ENCODE measurements at places on chromosomes 6 and 20.

DNA sequence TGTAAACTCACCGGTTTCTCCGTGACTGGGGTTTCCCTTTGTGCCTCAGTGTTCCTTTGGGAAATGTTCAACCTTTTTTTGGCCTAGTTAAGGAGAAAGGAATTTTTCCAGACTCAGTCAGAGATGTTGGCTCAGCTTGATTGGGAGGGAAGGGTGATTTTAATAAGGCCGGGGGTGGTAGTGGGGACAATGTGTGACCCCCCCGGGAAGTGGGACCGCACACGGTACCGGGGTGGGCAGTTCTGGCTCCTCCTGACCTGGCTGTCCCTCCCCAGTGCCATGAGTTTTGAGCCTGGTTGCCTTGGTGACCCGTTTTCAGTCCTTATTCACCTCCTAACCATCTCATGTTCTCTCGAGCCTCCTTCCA is 132.7 kb downstream of the SNX5 start:
- no peak for DNase-seq

GRCh38 chr20:11790046-11790445 is 127.6 kb upstream of the BTBD3 start:
- DNase-seq: no peak

GRCh38 chr20:53901064-53901463 is 169.3 kb downstream of the BCAS1 start:
- DNase-seq: no peak

DNA sequence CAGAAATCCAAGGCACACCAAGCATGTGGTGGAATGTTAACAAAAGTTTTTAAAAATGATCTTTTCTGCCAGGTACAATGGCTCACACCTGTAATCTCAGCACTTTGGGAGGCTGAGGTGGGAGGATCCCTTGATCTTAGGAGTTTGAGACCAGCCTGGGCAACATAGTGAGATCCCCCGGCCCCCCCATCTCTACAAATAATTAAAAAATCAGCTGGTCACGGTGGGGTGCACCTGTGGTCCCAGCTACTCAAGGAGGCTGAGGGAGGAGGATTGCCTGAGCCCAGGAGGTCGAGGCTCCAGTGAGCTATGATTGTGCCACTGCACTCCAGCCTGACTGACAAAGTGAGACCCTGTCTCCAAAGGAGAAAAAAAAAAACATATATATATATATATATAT is 8.0 kb downstream of the RIPK1 start:
- no peak for DNase-seq

- no peak for DNase-seq
Observed at GRCh38 chr6:130434174-130434873, 68.5 kb downstream of the TMEM200A start.

GRCh38 chr20:50380697-50381040 is 129.5 kb upstream of the PTPN1 start:
- no peak for DNase-seq
